Nephron progenitor cell (in vitro differentiated cells): ENCODE measurements at places on chromosomes 12 and 14.

- no peak for DNase-seq
Observed at GRCh38 chr12:80648881-80649280, 58.6 kb upstream of the MYF6 start.

- no peak for DNase-seq
Observed at GRCh38 chr12:15806826-15807225, 17.6 kb upstream of the EPS8 start.

- no peak for DNase-seq
Observed at GRCh38 chr12:94265539-94265938, 117.2 kb downstream of the PLXNC1 start.

GRCh38 chr12:46452061-46452615 lies 79.6 kb upstream of the SLC38A2 start:
- DNase-seq = no peak

DNA sequence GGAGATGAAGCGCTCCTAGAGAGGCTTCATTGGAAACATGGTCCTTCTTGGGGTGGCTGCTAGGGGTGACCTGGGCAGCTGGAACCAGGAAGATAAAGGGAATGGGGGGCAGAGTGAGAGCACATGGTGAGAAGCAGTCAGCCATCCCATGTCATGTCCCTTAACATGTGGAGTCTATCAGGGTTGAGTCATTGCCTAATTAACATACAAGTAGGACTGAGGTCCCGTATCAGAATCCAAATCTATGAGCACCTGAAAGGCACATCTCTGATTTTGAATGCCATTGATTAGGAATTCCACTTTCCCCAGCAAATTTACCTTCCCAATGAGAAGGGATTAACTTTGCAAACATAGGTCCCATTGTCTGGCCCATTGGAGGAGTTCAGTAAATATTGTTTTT lies 20.3 kb upstream of the PPP1R1A start:
- DNase-seq = no peak

- DNase-seq = no peak
Observed at GRCh38 chr12:72365151-72365550, 93.0 kb downstream of the TRHDE start.

DNA sequence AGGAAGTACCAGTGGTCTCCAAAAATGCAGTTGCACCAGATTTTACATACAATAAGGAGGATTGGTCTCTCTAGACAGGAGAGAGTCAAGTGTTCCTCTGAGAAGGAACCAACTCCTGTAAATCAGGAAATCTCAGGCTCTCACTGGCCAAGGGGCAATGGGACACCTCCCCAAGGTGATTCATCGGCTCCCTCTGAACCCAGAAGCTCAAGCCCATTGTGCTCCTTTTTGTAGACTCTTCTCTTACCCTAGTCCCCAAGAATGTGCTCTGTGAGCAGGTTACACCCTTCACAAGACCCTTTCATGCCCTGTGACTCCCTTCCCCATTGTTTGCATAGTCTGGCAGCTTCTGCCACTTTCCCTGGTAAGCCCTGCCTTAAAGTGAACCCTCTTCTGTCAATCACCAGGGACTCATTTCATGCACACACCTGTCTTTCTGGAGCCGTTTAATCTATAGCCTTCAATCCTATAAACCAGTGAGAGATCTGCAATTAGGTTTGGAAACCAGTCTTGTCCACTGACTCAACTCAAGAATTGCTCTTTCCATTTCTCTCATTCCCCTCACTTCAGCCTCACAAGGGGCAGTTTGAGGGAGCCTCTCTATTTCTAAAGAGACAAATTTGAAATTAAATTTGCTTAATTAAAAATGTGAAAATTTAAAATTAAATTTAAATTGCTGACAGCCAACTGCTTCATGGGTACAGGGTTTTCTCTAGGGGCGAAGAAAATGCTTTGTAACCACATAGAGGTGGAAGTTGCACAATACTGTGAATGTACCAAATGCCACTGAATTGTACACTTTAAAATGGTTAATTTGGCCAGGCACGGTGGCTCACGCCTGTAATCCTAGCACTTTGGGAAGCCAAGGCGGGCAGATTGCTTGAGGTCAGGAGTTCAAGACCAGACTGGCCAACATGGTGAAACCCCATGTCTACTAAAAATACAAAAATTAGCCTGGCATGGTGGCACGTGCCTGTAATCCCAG lies 38.3 kb upstream of the LTA4H start:
- no peak for DNase-seq

DNA sequence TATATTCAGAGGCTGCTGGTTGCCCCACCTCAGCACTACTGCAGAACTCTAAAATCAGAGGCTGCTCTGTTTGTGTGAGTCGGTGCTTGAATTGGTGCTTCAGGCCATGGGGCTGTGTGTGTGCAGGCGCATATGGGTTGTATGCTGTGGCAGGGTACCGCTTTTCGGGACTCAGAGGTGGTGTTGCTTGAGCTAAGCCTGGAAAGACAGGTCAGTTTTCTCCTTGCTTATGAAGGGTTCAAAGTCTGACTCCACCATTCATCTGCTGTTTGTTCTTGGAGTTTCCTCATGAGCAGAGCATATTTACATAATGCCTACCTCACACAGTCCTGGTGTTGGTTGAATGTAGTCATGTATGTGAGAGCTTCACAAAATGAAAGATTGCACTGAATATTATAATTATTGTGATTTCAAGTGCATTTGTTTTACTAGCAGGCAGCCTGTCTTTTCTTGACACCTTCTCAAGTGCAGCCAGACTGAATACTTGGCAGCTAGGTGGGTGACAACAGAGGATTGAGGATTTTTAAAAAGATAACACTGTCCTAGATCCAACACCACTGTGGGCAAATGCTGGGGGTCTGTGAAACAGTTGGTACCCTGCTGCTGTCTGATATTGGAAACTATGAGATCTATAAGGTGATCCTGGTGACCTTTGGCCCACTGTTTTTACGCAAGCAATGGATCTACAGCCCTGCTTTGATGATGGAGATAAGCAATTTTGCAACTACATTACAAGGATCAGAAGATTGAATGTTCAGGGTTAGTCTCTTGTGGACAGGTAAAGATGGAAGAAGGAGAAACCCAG lies 1.0 kb upstream of the ANG start:
- no peak for DNase-seq

GRCh38 chr14:100827101-100828021 lies 1.4 kb downstream of the MEG3 start:
- no peak for DNase-seq

- DNase-seq = no peak
Observed at GRCh38 chr12:82801951-82802610, 115.4 kb downstream of the TMTC2 start.

GRCh38 chr14:100776681-100777365 lies 49.1 kb upstream of the MEG3 start:
- no peak for DNase-seq

GRCh38 chr12:8549381-8549780 lies 8.7 kb upstream of the CLEC4E start:
- DNase-seq = no peak

- no peak for DNase-seq
Observed at GRCh38 chr12:78392918-78393317, 471.7 kb upstream of the SYT1 start.

- peak; percentile 63 for DNase-seq
Observed at GRCh38 chr12:12334367-12335040, 15.5 kb downstream of the MANSC1 start.
